Esophagus mucosa (tissue), 1 donor: ENCODE measurements at places on chromosomes 6 and 20. TPM values are rescaled to one million over a fixed set of nuclear protein-coding genes. Genes with fewer than 3 reads are reported as not detected.

The EYS gene
- not detected for total RNA-seq

The CDKN1A gene
- 145 TPM for total RNA-seq

The KCNB1 gene
- 0.52 TPM for total RNA-seq

The PGC gene
- not detected for total RNA-seq

The VEGFA gene
- total RNA-seq, result 129 TPM

The ZSCAN23 gene
- 0.72 TPM for total RNA-seq

The SLC24A3 gene
- total RNA-seq, result 13.0 TPM

The PSORS1C1 gene
- total RNA-seq, result 0.20 TPM

The IRF4 gene
- total RNA-seq, result 1.1 TPM

The C6orf132 gene
- total RNA-seq, result 216 TPM

DNA sequence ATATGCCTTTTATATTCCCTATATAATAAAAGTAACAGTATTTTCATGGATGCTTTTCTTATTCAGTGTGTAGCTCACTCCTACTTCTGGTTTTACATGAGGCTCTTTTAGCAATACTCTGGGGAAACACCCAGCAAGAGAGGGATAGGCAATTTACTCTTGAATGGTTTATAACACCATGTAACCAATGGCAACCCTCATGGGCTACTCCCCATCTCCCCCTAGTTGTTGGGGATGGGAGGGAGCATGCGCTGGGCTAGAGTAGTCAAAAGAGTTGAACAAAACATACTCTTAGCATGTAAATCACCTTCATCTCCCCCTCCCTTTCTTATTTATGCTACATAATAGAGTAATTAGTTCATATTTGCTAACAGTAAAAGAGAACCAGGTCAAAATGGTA lies 140.1 kb upstream of the LRFN2 start:
- no peak for ATAC-seq

- no peak for ATAC-seq
Measured at GRCh38 chr6:89858041-89858440, 28.4 kb downstream of the CASP8AP2 start.

GRCh38 chr20:18904192-18904591 lies 90.6 kb downstream of the SCP2D1 start:
- no peak for ATAC-seq

- no peak for ATAC-seq
Measured at GRCh38 chr6:133315811-133316210, 74.7 kb downstream of the EYA4 start.

DNA sequence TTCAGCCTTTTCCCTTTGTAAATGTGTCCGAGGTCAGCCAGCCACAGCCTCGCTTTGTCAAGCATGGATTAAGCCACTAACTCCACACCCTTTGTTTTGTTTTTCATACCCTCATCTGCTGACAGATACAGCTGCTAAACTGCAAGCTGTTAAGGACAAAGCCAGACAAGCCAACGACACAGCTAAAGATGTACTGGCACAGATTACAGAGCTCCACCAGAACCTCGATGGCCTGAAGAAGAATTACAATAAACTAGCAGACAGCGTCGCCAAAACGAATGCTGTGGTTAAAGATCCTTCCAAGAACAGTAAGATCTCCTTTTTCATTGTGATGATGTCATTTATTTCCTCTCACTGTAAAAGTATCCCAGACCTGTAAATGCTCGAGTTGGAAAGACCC lies 269.3 kb downstream of the ARHGAP18 start:
- ATAC-seq, result peak; percentile 55

- ATAC-seq, result no peak
Measured at GRCh38 chr6:45086360-45087084, 241.6 kb upstream of the RUNX2 start.

DNA sequence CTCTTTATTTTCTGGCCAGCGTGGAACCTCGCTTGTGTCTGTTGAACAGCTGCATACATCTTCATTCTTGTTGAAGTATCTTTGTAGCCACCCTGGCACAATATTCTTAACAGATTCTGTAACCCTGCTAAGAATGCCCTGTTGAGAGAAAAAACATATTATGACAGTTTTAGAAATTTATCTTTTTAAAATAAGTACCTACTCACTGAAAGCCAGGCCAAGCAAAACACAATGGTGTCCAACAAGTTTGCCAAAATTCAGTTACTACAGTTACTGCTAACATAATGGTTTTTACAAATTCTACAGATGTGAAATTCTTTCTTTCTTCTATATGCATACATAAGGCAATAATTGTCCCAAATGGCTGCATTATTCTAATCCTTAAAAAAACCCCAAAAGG lies 18.2 kb downstream of the NUP153 start:
- no peak for ATAC-seq

DNA sequence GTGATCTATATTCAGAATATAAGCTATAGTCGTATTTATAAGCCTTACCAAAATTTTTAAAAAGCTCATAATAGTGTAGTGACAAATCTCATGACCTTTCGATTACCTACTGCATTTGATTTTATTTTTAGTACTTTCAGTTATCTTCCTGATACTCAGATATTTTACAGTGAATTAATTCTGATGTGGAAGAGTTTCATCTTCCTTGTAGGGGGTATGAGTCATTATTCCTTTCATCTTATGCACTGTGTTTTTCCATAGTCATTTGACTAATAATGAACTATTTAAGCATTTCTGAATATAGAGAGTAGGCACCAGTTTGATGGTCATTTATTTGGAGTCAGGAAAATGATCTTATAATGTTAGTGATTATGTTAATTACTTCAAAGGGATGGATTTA lies 36.4 kb downstream of the HDGFL1 start:
- ATAC-seq, result no peak

DNA sequence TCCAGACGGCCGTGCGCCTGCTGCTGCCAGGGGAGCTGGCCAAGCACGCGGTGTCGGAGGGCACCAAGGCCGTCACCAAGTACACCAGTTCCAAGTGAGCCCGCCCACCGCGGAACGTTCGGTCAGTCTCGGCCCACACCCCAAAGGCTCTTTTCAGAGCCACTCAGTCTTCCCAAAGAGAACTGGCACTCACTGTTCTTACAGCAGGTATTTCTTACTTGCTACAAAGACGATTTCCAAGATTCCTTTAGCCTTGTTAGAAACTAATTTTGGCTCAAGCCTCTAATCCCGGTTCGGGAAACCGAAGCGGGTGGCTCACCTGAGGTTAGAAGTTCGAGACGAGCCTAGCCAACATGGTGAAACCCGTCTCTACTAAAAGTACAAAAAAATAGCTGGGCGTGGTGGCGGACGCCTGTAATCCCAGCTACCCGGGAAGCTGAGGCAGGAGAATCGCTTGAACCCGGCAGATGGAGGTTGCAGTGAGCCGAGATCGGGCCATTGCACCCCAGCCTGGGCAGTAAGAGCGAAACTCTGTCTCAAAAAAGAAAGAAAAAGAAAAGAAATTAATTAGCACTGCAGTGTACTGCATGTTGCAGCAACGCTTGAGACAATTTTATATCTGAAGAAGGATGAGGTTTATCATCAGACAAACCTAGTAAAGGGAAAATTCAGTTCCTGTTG lies 73.1 kb downstream of the OR2B2 start:
- ATAC-seq, result peak; percentile 18

GRCh38 chr6:16043171-16044135 lies 85.4 kb upstream of the MYLIP start:
- ATAC-seq, result no peak

DNA sequence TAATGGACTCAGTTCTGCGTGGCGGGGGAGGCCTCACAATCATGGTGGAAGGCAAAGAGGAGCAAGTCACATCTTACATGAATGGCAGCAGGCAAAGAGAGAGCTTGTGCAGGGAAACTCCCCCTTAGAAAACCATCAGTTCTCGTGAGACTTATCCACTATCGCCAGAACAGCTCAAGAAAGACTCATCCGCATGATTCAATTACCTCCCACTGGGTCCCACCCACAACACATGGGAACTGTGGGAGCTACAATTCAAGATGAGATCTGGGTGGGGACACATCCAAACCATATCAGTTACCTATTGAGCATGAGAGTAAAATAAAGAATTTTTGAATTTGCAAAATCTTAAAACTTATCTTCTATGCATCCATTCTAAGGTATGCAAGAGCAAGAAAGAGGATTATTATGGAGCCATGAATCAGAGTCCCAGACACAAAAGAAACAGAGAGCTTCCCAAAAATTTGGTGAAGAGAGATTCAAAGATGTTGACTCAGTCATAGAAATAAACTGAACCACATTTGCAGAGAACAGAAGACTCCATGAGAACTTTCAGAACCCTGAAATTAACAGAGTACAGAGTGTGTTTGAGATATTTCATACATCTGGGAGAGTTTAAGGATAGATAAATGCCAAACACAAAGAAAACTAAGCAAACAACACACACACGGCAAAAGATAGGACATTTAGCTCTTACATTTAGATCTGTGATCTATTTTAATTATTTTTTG lies 17.1 kb upstream of the MOXD1 start:
- ATAC-seq, result no peak

DNA sequence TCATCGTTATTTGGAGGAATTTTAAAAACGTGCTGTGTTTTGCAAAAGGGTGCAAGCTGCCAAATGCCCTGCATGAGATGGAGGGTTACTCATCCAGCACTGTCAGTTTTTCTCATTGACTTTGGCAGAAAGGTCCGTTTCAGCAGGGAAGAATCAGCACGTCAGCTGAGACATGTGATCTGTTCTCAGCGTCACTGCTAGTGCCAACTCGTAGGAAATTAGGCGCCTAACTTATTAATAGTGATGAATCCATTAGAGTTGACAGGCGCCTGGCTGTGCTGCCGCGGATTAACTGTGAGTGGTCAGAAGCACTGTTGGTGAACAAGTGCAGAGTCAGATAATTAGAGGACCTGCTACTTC lies 175.5 kb upstream of the FOXQ1 start:
- peak; percentile 83 for ATAC-seq

DNA sequence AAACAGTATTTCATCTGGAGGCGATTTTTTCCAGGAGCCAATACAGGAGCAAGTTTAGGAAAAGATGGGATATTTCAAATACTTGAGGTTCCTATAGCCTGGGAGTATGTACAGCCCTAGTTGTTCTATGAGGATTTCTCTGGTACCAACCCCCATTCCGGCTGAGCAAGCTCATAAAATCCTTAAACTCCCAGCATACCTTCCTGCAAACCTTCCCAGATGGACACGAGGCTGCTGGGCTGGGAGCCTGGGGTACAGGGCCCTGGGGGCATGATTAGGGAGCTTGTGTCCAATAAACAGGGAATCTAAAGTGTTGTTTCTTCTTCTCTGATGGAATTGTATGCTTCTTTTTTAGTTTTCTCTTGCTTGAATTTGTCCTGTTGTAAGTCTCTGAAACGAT lies 1.5 kb downstream of the PRRC2A start:
- no peak for ATAC-seq

GRCh38 chr6:115839583-115840181 lies 221.0 kb downstream of the FRK start:
- no peak for ATAC-seq

DNA sequence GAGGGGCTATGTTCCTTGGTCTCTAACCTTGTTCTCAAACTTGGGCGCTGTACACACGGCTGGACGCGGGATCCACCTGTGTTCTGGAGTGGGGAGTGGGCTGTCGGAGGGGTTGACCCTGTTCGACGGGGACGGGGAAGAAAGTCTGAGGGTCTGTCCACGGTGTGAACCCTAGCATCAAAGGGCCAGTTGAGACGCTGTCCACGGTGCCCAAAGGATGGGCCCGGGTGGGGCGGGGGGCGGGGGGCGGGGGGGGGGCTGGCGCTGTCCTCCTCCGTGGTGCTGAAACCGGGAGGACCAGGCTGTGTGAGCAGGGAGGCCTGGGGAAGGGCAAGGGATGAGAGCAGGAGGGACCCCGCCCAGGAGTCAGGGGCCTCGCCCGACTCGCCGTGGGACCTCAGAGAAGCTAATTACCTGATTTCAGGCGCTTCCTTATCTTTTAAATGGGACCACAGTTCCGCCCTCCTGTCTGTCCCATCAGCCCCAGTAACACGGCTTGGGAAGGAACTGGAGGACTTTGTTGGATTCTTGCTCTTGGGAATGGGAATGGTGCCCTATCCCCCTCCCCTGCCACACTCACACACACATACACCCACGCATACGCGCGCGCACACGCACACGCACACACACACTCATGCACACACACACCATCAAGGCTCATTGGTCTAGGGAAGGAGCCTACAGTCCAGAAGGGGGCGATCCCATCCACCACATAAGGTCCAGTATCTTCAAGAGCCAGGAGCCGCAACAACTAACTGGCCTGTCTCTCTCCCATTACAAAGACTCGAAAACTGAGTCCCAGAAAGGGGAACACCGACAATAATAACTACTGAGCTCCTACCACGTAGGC lies 1.0 kb upstream of the VSTM2L start:
- peak; percentile 48 for ATAC-seq

DNA sequence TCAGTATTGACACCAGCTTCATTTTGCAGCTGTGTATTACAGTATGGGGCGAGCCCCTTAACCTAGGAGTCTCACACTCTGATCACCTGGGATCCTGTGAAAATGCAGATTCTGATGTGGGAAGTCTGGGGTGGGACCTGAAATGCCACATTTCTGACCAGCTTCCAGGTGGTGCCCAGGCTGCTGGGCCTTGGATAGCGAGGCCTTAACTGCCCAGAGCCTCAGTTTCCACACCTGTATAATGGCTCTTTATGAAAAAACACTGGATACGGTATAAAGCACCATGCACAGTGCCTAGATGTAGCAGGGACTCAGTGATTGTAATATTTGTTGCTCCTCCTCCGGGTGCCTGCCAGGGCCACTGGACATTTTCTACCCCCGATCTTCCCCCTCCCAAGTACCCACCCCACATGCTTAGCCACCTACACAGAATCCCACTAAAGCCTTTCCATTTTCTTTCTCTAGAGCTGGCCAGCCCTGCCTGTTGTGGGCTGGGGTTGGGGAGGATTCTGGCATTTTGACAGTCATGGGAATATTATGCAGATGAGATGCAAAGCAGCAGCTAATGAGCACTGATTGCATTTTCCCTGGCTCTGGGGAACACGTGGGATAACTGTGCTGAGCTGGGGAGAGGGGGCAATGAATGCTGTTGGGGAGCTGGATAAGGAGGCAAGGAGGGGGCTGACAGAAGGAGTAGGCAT lies 44.8 kb downstream of the SPDEF start:
- no peak for ATAC-seq

DNA sequence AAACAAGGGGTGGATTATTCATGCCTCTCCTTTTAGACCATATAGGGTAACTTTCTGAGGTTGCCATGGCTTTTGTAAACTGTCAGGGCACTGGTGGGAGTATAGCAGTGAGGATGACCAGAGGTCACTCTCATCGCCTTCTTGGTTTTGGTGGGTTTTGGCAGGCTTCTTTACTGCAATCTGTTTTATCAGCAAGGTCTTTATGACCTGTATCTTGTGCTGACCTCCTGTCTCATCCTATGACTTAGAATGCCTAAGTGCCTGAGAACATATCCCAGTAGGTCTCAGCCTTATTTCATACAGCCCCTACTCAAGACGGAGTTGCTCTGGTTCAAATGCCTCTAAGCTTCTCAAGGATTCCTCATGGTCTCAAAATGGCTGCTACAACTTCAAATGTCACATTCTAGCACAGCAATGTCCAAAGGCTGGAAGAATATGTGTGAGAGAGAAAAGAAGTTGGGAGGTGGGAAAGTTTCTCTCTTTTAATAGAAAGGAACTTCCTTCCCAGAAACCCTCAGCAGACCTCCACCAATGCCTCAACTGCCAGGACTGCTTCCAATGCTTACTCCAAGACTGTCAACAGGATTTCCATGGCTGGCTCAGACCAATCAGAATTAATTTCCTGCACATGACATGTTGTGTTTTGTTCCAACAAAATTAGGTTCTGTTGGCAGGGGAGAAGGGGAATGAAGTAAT lies 46.6 kb upstream of the SLC9A8 start:
- ATAC-seq, result no peak

GRCh38 chr6:111764238-111765175 lies 108.7 kb downstream of the FYN start:
- ATAC-seq, result peak; percentile 43
